ENCODE measurements at places on chromosomes 16 and 17.

DNA sequence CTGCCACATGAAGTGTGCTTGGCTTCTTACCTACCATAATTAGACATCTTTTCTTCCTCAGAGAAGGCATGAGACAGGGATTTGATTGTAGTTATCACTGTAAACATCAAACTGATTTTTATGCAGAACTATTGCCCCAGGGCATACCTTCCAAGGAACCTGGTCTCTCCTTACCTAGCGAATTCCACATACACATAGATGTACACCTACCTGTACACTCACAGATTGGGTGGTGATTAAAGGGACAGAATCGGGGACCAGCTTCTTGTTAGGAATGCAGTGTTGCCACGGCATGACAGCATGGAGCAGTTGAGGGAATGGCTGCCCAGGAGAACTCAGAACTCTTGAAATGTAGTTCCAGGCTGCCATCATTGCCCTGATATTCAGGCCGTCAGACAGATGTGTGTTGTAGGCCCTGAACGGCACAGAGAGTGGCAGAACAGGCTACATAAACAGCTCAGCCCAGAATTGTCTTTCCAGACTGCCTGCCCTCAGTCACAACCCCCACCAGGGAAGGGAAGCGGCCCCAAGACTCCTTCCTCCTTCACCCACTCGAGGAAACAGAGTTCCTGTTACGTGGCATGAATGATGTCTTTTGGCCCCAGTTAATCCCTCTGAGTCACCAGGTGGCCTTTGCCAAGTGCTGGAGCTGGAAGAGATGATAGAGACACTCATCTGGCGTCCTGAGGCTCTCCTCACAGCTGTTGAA, 17.8 kb upstream of the NAGLU start:
- DNase-seq, result peak; percentile 98

- no peak for DNase-seq
These were observed 27.4 kb upstream of the MSI2 start for GRCh38 chr17:57228911-57229310.

DNA sequence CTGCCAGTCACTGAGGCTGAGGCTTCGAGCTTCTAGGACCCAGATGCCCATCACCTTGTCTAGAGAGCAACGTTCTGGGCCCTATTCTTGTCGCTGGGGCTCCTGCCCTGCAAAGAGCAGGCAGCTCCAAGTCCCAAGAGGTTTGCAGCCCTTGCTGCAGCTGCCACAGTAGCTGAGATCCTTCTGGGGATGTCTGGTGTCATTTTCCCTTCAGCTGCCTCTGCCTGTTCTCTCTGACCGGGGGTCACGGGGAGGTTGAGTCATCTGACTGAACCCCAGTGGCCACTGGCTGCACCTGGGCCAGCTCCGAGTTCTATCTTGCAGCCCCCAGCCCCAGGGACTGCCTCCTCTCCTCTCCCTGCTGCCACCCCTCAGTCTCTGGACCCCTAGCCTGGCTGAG, 4.9 kb downstream of the WSCD1 start:
- no peak for DNase-seq

GRCh38 chr17:67746704-67747571, 29.2 kb downstream of the NOL11 start:
- DNase-seq, result no peak

- peak; percentile 100 for DNase-seq
These were observed 182.0 kb downstream of the SEC14L1 start for GRCh38 chr17:77322514-77323412.

- no peak for DNase-seq
These were observed 389.8 kb downstream of the CA10 start for GRCh38 chr17:51768706-51769105.

DNA sequence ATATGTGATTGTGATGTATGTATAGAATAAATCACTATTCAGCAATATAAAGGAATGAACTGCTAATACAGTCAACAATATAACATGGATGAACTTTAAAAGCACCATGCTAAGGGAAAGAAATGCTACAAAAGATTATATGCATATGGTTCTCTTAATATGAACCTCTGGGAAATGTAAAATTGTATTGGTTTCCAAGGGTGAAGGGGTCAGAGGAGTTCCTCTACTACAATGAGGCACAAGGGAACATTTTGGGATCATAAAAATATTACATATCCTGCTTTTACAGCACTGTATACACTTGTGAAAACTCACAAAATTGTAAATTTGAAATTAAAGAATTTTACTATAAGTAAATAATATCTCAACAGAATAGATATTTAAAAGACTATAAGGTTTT, 111.4 kb downstream of the CA10 start:
- no peak for DNase-seq

DNA sequence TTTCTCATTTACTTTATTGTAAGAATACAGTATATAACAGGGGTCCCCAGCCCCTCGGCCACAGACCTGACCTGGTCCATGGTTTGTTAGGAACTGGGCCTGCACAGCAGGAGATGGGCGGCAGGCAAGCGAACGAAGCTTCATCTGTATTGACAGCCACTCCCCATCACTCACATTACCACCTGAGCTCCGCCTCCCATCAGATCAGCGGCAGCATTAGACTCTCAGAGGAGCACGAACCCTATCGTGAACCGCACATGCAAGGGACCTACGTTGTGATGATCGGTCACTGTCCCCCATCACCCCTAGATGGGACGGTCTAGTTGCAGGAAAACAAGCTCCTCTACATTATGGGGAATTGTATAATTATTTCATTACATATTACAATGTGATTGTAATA, 410.6 kb downstream of the SLC39A11 start:
- no peak for DNase-seq

- no peak for DNase-seq
These were observed 23.6 kb upstream of the ATF7IP2 start for GRCh38 chr16:10362077-10362863.

- peak; percentile 8 for DNase-seq
These were observed 69.7 kb upstream of the FA2H start for GRCh38 chr16:74844041-74844980.

GRCh38 chr17:64603987-64604386, 58.1 kb downstream of the SMURF2 start:
- no peak for DNase-seq

DNA sequence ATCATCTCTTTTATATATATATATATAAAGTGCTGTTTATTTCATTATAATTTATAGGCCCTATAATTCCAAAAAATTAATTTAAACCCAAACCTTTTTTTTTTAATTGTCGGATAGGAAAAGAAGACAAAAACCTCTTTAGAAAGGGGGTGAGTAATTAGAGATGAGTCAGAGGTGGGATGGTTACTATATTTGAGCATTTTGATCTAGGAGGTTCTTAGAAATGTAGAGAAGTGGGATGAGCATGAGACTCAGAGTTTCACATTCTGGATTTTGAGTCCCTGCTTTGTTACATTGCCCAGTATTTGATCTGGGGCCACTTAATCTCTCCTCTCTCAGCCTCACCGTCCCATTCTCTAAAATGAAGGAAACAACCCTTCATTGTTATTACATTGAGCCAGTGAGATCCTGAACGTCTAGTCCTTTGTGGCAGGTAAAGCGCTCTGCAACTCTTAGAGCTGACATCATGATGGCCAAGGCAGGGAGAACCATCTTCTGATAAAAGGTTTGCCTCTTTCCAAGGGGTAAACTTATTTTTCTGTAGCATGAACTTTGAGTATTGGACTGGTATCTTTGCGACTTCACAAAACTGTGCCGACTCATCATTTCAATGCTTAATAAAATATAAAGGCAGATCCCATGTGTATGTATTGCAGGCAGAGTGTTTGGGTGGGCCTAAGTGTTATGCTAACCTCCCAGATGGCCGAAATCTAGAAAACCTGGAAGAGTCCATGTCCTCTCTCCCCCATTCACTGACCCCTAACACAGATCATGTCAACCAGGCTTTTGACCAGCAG, 21.3 kb downstream of the HS3ST3B1 start:
- no peak for DNase-seq

DNA sequence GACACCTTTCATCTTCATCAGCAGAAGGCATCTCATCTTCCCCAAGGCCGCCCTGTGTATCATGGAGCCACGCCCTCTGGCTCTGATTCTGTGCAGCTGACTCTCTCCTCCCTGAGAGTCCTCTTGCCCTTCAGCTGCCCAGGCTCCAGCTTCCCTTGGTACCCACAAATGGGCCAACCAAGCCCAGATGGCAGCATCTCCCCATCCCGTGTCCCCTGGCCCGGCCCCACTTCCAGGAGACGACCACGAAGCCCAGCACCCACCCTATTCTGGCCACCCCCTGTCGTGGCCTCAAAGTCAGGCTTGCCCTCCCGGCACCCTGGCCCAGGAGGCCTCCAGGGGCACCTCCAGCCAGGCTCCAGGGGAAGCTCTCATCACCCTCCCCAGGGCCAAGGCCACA, 31.3 kb upstream of the KSR1 start:
- DNase-seq, result no peak

DNA sequence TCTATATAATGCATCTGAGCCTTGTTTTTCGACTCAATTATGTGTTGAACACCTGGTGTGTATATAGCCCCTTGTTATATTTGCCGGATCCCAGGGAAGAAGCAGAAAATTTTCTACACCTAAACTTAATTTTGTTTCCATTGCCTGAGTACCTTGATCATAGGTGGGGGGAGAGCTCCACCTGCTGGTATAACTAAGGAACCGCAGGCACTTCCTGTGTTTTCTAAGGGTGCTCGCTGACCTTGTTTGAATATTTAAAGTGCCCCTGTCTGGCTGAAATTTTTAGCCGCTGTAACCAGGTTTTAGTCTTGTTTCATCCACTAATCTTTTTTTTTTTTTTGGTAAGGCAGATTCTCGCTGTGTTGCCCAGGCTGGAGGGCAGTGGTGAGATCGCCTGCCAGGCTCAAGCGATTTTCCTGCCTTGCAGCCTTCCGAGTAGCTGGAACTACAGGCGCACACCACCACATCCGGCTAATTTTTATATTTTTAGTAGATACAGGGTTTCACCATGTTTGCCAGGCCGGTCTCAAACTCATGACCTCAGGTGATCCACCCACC, 6.5 kb upstream of the NUBP1 start:
- peak; percentile 60 for DNase-seq

DNA sequence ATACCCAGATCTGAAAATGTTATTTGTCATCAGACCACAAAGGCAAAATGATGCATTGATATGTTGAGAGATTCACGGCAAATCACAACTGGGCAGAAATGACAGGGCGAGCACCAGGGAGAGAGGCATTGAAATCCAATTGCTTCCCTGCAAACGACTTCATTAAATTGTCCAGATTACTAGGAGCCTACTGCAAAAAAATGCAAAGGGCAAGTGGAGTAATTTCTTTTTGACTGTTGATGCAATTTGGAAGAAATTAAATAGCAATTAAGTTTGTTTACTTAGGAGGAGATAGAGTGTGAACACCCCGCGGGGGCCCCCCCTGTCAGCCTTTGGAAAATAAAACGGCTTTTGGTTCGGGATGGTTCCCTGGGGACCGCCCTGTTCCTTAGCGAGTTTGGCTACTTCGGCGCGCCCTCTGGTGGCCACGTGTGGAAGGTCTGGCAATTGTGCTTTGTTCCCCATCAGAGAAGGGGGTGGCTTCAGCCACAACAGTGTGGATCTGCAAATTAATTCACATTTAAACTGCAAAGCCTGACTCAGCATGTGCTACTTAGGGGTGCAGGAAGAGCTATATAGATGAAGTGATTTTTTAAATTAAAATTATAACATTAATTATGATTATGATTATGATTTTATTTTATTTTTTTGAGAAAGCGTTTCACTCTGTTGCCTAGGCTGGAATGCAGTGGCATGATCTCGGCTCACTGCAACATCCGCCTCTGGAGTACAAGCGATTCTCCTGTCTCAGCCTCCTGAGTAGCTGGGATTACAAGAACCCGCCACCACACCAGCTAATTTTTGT, 14.5 kb upstream of the TMC7 start:
- peak; percentile 71 for DNase-seq

DNA sequence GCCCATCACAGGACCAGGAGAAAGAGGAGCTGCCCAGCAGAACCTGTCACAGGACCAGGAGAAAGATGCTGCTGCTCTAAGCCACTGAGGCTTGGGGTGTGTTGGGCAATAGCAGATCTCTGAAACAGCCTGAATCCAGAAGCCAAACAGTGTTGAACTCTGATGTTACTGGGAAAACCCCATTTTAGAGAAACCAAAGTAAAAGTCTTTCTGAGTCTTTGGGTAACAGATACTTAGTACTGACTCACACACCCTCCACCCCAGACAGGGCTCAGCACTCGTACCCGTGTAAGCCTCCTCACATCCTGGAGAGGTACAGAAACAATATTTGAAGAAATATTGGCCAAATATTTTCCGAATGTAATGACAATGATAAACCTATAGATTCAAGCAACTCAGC, 82.8 kb upstream of the GNG13 start:
- DNase-seq, result no peak

Data from fibroblast of skin of back (primary cell).